ENCODE measurements at places on chromosomes 3 and 15. TPM values are rescaled to one million over a fixed set of nuclear protein-coding genes. Genes with fewer than 3 reads are reported as not detected.

Gene NUP210
- total RNA-seq = 19.9 TPM

Gene TTC21A
- total RNA-seq = 19.7 TPM

Gene PPCDC
- total RNA-seq = 23.4 TPM

Gene CP
- total RNA-seq = 12.5 TPM

Gene ACTC1
- total RNA-seq = 29.7 TPM

Gene FBLN2
- total RNA-seq = 42.7 TPM

Gene C3orf85
- not detected for total RNA-seq

Gene CCR5
- 3.3 TPM for total RNA-seq

Gene CILP
- total RNA-seq = 5.4 TPM

Gene CCR9
- total RNA-seq = not detected

Gene ACSBG1
- total RNA-seq = 1.6 TPM

Gene ST3GAL6
- 7.8 TPM for total RNA-seq

Gene HRG
- not detected for total RNA-seq

Gene DLEC1
- total RNA-seq = 5.6 TPM

Gene PGBD4
- 1.5 TPM for total RNA-seq

Gene ANKUB1
- not detected for total RNA-seq

Gene FBXL22
- 13.3 TPM for total RNA-seq

Gene IVD
- total RNA-seq = 109 TPM

Gene MINAR1
- 0.70 TPM for total RNA-seq

Gene LYZL4
- total RNA-seq = not detected

Gene MESP2
- not detected for total RNA-seq

Gene TMIE
- 1.0 TPM for total RNA-seq

Gene COL6A5
- total RNA-seq = not detected

Gene GLDN
- total RNA-seq = 5.1 TPM

Gene SERPINI2
- total RNA-seq = 0.55 TPM

Gene RAB27A
- total RNA-seq = 29.0 TPM

Gene SQOR
- total RNA-seq = 51.6 TPM

Gene HIGD2B
- not detected for total RNA-seq

Gene UCN2
- 1.5 TPM for total RNA-seq

Gene CPNE4
- total RNA-seq = 1.9 TPM

Gene ILDR1
- 16.3 TPM for total RNA-seq
